ENCODE measurements at places on chromosomes 6 and 20.

DNA sequence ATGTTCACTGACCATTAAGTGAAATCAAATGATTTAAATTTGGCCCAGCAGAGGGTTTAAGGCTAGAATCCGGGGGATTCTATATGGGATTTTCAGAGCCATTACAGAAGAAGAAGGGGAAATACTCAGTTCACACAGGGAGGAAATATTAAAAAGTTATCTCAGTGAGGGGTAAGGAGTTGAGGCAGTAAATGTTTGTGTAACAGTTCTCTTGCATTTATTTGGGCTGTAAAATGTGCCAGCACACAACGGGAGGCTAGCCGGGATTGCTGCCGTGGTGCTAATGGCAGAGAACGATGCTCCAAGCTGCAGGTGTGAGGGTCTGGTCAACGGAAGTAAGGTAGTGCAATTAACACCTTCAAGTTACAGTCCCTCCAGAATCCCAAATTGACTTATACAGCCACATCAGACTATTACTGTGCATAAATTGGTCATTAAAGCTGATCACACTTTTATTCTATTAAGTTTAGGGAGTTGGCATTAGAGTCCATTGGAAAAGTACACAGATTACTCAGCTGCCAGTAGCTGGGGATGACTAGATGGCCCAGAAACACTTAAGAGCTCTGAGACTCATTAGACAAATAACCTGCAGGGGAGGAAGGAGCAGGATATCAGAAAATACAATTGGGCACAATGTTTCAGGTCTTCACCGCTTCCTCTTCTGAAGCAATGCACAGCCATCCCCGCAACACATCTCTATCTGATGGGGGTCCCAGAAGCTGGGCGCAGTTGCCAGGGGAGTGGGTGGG lies 31.3 kb downstream of the PPP1R3G start:
- no peak for DNase-seq

GRCh38 chr6:37877373-37878149 lies 58.0 kb downstream of the ZFAND3 start:
- no peak for DNase-seq

DNA sequence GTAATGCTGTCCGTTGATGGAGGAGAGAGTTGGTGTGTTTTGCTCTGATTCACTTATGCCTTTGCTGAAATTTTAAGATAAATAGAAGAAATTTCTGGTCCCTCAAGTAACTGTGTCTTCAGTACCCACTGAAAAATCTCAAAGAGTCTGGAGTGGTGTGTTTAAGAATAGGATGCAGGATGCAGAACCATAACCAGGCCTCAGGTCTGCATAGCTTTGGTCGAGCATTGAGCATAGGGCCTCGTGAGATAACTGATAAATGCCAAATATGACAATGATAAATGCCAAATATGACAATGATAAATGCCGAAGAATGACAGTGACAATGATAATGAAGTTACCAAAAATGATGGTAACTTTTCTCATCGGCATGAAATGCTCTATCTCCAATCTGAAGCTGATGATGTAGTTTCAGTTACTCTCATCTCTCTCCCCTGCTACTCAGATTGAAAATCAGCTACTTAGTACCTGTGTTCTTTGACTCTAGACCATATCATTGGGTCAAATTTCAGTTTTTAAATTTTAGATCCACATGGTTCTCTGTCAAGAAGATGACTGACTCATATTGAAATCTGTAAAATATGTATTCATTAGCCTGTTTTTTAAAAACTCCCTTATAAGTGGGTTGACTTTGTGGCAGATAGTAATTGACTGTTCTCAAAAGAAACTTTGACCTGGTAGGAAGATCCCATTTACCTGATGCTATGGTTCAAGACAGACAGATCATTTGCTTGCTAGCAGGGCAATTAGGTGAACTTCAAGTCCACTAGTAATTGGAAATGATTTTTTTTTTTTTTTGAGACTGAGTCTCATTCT lies 96.6 kb downstream of the SLC16A10 start:
- DNase-seq, result no peak

DNA sequence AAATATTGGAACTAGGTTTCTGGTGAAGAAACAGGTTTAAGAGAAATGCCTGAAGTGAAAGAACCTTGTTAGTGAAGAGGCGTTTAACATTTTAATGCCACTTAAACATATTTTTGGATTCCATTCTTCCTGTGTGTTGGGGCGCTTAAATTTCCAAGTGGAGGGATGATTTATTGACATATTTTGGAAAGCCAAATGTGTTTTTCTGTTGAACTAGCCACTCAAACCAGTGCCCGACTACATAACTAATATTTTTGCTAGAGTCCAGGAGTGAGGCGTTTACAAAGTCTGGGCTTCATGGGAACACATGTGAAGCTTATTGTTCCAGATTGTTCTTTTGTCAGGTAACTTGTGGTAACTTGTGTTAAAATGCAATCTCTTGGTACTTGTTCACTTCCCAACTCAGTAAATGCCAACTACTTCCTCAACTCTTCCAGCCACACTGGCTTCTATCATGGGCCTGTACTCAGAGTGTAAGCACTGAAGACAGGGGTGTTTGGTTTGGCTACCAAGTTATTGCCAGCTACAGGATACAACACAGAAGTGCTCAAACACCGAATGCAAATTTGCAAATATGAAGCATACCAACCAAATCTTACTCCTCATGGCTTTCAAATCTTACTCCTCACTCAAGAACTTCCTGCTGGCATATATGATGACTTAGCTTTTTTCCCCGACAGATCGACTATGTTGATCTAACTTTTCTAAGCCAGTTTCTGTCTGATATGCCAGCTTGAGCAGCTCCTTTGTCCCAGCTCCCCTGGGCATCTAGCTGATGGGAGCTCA lies 2.0 kb upstream of the ZNFX1 start:
- no peak for DNase-seq

- DNase-seq, result no peak
These were observed 90.3 kb downstream of the LY86 start for GRCh38 chr6:6678811-6679210.

- no peak for DNase-seq
These were observed 235.7 kb downstream of the MYLK4 start for GRCh38 chr6:2514965-2515543.

DNA sequence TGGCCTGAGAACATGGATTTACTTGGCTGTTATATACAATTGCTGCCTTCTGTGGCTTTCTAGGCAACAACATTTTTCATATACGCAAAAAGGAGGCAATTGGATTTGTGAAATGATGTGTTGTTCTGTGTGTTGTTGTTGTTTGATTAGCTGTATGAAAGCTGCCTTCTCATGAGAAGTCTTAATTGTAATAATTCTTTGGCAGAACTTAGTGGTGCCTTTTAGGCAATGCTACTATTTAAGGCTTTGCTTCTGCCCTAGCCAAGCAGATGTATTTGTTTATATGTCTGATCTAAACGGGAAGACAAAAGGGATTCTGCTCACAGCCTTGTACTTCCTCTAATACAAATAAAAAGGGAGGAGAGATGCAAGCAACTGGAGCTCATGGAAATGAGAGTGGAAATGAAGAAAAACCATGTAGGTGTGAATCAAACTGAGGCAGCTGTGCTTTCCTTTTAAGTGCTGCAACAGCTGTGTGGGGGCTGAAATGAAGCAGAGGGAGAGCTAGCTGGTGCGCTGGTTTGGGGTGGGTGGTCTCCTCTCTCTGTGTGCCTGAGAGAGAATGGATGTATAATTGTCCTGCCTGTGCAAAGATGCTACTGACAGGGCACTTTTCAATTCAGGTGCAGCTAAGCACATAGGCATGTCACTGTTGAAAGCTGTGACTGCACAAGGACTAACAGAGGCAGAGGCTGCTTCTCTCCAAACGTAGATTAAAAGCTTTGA lies 386.9 kb upstream of the MAN1A1 start:
- no peak for DNase-seq

Data from NCI-H1436 (cell line).